ENCODE measurements at places on chromosomes 7 and 10.

- no peak for DNase-seq
Measured at GRCh38 chr7:85489498-85489897, 302.6 kb upstream of the SEMA3D start.

- DNase-seq, result no peak
Measured at GRCh38 chr7:24392774-24393173, 108.8 kb downstream of the NPY start.

- no peak for DNase-seq
Measured at GRCh38 chr10:131195558-131196159, 115.9 kb downstream of the TCERG1L start.

DNA sequence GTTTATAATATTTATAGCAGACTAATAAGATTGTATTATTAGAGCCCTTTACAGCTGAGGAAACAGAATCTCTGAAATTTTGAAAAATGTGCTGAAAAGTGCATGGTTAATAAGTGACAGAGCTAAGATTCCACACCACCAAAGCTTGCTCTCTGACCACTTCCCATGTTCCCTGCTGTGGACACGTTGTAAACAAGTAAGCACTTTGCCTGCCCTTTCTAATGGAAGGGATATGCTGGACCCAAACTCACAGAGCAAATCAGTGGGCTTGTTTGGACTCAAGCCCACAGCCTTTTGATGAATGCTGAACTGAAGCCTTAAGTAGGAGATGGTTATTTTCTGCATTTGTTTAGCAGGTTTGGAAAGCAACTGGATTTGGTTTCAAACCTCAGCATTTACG, 214.0 kb upstream of the TMEM72 start:
- no peak for DNase-seq

DNA sequence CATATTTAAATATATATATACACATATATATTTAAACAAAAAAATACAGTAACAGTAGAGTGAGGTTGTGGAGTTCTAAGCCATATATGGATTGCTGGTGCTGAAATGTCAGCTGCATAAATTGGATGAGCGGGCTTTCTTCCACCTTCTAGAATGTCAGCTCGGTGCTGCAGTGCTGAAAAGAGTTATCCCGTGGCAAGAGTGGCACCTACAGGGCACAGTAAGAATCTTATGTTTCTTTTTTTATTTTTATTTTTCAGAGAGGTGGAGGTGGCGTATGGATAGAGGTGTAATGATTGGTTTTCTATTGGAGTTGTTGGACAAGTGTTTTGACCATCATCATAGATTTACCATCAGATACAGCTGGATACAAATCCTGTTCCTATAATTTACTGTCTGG, 86.2 kb upstream of the DYNC1I1 start:
- DNase-seq, result no peak

GRCh38 chr7:82745117-82745516, 301.5 kb upstream of the CACNA2D1 start:
- DNase-seq, result no peak

GRCh38 chr7:28547115-28547514, 134.8 kb downstream of the CREB5 start:
- no peak for DNase-seq

GRCh38 chr10:6045878-6046772, 16.0 kb downstream of the IL2RA start:
- DNase-seq, result no peak

DNA sequence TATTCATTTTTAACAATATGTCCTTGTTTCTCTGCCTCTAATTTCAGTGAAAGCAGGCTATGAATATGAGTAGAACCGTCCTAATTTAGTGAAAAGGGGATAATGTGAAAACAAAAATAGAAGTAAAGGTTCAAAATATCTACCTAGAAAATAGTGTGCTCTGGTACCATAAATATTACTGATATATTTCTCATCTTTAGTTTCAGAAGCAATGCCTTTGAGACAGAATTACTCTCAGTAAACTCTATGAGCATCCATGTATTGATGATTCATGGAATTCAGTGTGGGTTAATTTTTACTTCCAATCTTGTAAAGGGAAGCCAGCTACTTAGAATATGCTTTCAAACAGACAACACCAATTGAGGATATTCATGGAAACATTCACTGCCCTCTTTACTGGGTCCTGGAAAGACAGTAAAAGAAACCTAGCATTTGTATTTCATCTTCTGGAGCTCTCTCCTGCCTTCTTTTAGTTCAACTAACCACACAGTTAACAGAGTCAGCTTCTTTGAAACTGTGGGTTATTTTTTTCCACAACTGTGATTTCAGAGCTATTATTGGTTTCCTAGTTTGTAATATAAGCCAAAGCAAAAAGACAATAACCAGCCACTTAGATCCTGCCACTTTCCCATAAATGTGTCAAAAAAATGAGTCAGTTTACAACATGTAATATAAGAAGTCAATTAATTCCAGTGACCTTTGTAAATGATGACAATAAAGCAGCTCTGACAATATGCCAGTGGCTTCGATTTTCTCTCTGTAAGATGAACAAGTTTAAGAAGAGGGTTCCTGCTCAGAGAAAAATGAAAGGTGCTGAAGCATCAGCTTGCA, 1.7 kb downstream of the LRRN3 start:
- no peak for DNase-seq

DNA sequence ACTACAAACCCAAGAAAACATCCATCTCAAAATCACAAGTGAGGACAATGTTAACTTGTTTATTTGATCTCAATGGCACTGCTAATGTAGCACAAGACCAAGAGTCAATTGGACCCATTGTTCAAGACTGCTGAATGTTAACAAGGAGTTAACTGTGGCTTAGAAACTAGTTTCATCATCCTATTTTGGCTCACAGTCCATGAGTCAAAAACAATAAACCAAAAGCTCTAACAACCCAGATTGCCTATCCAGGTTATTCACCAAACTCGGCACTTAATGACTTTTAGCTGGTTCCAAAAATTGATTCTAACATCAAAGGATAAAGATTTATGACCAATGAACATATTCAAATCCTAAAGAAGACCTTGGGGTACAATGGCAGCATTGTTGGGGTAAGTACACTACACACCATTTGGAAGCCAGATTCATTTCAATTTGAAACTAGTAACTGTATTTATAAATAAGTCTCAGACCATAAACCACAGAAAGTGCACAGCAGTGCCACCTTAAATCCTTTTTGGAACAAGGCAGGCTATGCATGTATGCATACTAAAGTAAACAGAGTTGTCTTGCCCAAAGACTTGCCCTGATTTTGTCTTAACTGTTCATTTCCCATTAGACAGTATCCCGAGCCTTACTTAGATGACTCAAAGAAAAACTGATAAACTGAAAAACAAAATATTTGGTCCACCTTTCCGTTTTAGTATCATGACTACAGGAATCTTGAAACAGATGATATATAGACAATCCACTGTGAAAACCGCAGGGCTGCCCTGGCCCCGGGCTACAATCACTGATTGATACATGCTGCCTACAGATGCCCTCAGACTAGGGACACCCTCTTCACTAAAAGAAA, 84.5 kb downstream of the SRPK2 start:
- no peak for DNase-seq

- DNase-seq, result no peak
Measured at GRCh38 chr10:130864961-130865818, 446.3 kb downstream of the TCERG1L start.

DNA sequence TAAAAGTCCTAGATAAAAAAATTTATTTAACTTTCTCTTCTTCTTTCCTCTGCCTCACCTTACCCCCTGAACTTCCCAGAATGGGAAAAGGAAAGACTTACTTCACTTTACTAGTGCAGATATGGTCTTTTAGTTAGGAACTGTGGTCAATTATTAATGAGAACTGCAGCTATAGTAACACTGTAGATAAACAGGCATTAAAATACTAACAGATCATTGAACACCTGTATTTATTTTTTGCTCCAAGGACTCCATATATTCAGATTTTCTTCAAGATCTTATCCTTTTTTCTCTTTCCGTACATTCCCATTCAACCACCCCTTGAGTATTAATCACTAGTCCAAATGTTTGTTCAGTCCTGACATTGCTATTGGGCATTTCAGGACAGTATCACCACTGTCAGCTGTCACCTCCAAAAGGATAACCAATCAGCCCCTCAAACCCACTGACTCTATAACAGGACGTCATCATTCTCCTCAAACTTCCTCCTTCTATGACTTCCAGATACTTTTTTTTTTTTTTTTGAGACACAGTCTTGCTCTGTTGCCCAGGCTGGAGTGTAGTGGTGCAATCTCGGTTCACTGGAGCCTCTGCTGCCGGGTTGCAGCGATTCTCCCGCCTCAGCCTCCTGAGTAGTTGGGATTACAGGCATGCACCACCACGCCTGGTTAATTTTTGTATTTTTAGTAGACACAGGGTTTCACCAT, 4.2 kb downstream of the CPVL start:
- no peak for DNase-seq

DNA sequence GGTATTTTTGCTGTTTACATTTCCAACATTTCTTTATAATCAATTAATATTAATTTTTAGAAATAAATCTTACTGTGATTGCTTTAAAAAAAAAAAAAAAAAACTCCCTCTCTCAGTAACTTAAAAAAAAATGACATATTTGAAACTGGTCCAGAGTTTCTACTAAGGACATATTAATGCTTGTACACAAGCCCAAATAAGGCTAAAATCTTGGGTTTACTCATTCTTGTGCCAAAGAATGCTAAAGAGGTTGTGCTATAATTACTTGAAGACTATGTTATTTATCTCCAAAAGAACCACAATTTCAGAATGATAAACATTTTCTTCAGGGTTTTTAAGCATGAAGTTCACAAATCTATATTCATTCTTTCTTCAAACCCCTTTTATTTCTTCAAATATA, 39.4 kb upstream of the PHF14 start:
- DNase-seq, result no peak

- no peak for DNase-seq
Measured at GRCh38 chr10:51760864-51761640, 61.7 kb upstream of the CSTF2T start.

- no peak for DNase-seq
Measured at GRCh38 chr10:20481054-20481453, 416.1 kb downstream of the NEBL start.

GRCh38 chr10:106224676-106225075, 939.8 kb downstream of the SORCS1 start:
- no peak for DNase-seq

- no peak for DNase-seq
Measured at GRCh38 chr10:1475771-1476454, 261.4 kb downstream of the ADARB2 start.

DNA sequence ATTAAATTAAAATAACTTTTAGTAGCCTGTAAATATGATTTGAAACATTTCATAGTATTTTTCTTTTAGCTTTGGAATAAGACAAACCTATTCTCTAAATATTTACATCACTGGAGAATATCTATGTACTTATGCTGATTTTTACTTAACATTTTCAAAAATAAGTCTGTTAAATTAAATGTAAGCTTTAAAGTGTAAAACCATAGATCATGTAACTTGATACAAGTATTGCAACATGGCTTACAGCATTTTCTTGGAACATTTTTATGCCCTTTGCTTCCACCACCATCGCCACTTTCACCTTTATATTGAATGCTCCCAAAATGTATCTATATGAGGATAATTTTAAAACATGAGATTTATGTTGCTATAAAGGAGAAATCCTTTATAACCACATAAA, 427.1 kb downstream of the GFRA1 start:
- DNase-seq, result no peak

DNA sequence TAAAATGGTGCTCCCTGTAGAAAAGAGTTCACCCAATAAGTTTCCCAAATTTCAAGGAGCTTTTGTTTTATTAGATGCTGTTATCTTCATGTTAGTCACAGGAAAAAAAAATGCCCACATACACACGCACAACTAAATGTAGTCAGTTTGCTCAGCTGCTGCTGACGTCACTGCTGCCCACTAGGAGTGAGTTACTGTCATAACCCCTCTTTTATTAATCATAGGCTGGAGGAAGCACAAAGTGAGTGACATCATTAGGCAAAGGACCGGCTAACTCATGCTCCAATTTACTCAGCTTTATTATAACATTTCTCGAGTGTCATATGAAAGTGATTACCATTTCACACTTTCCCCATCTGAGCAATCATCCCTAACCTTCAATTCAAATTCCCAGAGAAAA, 6.7 kb upstream of the INHBA start:
- no peak for DNase-seq

GRCh38 chr10:70201105-70201504, 30.8 kb upstream of the SAR1A start:
- DNase-seq, result no peak

All from effector CD8-positive, alpha-beta T cell (primary cell).